Adipocyte (in vitro differentiated cells): ENCODE measurements at places on chromosomes 2 and 18.
A peak's percentile ranks its signal among the peaks of the same experiment; 100 is the strongest.

- DNase-seq = no peak
These were observed 2.6 kb upstream of the KRCC1 start for GRCh38 chr2:88058191-88058590.

DNA sequence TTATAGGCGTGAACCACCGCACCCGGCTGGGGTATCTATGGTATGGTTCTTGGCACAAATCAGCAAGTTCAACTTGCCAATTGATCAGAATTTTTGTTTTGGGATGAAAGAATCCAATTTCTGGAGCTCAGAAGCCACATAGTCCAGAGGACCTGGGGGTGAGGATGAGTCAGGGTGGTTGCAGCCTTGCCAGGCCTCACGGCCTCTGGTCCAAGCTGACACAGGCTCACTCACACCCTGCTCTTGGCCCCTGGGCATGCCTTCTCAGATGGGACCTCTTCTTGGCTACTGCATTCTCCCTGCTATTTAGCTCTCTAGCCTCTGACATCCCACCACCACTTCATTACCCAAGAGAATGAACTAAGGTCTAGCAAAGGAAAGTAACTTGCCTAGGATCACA is 16.3 kb downstream of the CAPG start:
- no peak for DNase-seq

DNA sequence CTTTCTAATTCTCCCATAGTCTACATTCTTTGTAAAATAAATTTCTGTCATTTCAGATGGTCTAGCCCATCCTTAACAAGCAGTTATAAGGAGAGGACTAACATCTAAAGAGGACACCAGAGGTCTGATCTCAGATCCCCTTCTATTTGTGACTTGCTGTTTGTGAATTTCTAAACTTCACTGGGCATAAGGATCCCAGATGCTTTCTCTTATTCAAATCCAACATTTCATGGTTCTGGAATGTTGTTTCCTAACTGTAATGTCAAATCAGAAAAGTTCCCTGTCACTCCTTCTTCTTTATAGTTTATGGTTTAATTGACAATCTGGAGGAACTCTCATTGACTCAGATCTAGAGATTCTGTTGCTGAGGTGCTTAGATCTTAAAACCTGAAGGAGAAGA is 430.2 kb downstream of the MEIS1 start:
- peak; percentile 53 for DNase-seq

DNA sequence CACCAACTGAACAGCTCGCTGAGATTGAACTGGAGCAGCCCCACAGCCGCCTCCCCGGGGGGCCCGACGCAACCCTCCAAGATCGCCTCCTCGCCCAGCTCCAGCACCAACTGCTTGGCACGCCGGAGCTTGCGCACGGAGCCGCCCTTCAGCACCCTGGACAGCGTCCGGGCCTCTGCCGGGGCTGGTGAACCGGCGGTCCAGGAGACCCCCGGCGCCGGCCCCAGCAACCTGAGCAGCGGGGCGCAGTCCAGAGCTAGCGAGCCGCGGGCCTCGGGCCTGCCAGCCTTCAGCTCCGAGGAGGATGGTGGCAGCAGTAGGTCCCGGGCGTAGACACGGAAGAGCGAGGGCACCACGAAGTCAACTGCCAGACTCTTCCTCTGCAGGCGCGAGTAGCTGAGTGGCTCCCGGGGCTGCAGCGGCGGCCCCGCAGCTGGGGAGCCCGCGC is 1.2 kb downstream of the ALK start:
- DNase-seq = peak; percentile 72

- DNase-seq = no peak
These were observed 36.5 kb downstream of the ZNF385B start for GRCh38 chr2:179824961-179825360.

GRCh38 chr2:178155524-178155923 is 38.8 kb upstream of the OSBPL6 start:
- no peak for DNase-seq

DNA sequence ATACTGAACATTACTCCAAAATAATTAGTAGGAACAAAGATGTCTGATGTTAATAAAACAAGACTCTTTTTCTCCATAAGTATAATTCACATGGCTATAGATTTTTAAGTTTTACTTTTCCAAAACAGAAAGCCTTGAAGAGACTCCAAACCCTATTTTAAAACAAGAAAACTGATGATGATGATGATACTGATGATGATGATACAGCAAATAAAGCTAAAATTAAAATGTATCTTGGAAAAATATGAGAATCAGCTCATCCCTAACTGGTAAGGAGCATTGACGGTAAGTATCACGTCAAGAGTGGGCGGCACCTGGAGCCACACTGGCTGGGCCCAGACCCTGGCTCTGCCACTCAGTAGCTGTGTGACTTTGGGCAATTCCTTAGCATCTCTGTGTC is 39.6 kb downstream of the ID2 start:
- no peak for DNase-seq

DNA sequence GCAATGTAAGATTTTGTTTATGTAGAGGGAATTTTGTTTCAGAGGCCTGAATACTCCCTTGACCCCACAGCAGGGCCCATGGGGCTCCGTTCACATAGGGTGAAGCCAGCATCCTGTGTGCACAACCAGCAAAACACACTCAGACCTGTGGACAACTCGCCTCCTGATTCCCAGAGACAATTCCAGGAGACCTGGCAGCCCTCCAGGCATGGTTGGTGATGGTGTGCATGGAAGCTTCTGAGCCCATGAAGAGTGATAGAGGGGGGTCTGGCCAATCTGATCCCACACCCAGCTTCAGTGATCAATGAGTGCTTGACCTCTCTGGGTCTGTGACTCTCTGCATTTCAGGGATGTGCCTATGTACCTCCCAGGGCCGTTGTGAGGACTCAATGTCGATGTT is 91.0 kb upstream of the RAB6C start:
- DNase-seq = no peak

DNA sequence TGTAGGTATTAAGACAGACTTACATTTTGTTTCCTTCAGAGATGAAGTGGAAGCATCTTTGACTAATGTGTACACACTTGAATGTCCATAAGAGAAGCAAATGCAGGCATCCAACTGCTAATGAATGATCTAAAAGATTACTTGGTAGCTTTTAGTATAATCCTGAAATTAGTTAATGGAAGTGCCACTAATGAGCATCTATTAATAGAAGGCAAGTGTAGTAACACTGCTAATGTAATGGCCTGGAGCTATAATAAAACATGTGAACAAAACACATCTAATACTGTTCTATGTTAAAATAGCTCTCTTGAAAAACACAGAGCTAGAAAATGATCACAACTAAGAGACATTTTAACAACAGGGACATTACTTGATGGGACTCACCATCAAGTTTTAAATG is 225.3 kb downstream of the SLC8A1 start:
- DNase-seq = no peak

GRCh38 chr18:7172611-7173010 is 55.0 kb upstream of the LAMA1 start:
- DNase-seq = no peak

DNA sequence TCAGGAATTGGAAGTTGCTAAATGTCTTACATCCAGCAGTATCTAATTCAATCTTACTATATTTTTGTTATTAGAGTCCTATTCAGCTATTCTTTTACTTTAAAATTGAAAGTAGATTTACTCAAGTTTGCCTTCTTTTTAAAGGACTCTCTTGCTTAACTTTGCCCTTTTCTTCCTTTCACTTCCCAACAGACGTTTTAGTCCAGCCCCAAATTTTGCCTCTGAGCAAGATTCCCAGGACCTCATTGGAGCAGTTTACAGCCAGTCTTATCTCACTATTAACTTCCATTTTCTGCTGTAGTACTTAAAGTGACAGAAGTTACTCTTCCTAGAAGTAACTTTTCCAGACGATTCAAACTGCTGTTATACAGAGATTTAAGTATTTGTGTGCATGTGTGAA is 1.7 kb upstream of the PRKD3 start:
- peak; percentile 94 for DNase-seq

DNA sequence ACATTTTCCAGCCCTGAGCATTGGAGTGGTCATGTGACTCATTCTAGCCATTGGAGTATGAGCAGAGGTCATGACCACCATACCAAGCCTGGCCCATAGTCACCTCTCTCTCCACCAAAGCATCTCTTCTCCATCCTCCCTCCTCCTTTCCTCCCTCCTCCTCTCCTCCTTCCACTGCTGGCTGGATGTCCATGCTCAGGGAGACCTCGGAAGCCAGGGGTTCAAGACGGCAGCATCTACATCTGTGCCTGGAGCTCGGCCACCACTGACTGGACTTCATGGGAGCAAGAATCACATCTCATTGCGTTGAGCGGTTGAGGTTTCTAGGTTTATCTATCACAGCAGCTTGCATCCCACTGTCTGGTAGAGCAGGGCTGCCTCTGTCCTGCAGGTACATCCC is 252.4 kb downstream of the NDUFA10 start:
- DNase-seq = no peak

- no peak for DNase-seq
These were observed 357.6 kb downstream of the DSC3 start for GRCh38 chr18:30684825-30685481.

DNA sequence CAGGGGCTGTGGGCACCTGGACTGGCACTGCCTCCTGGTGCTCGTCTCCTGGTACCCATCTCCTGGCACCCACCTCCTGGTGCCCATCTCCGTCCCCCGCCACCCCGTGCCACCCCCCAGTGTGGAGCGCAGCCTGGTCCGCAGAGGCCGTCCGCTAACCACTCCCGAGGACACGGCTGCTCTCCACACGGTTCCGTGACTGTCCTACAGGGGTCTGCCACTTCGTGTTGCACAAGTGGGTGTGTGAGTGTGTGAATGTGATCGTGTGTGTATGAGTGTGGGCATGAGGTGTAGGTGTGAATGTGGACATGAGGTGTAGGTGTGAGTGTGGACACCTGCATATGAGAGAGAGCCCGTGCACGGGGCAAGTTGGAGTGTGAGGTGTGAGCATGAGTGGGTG is 119.4 kb upstream of the HS6ST1 start:
- DNase-seq = no peak

GRCh38 chr2:106117347-106117746 is 76.8 kb downstream of the UXS1 start:
- DNase-seq = no peak

DNA sequence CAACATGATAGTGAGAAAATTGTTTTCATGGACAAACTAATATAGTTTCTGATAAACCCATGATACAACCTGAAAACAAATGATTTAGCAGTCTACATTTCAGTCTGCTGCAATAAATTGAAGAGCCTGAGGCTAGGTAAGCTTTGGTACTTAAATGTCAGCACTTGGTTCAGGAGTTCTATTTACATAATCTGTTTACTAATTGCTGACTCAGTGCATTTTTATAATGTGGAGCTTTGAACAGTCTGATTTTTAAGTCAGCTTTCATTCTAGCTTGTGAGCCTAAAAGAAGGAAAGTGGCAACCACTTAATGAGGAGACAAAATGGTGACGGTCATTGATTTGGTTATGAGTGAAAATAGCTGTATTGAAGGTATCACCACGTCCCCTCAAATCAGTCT is 488.6 kb downstream of the CPS1 start:
- DNase-seq = no peak

- no peak for DNase-seq
These were observed 80.2 kb upstream of the ITGA4 start for GRCh38 chr2:181376999-181377398.

DNA sequence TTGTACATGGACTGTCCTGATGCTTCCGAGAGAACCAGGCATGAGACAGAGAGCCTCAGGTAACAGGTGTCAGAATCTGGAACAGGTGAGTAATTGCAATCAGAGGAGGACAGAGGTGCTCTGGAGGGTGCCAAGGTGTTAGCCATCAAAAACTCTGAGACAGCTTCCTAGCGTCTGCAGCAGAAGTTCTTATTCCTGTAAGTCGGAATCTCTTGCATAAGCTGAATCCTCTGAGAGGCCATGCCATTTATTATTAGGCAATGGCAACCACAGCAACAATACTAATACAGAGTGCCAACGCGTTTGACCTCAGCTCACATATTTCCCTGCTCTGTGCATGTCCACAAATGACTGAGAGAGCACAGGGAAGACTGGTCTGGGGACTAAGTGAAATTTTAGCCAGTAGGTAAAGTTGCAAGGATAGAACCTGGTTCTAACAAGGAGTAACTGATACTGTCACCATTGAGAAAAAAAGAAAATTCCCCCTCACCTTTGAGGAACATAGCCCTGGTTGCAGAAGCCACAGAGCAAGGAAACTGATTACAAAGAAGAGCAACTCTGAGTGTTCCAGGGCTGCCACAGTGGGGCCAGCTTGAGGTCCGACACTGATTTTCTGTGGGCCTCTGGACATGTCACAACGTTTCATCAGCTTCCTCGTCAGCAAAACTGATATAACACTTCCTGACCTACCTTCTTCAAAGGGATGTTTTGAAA is 55.1 kb upstream of the ACSL3 start:
- no peak for DNase-seq

DNA sequence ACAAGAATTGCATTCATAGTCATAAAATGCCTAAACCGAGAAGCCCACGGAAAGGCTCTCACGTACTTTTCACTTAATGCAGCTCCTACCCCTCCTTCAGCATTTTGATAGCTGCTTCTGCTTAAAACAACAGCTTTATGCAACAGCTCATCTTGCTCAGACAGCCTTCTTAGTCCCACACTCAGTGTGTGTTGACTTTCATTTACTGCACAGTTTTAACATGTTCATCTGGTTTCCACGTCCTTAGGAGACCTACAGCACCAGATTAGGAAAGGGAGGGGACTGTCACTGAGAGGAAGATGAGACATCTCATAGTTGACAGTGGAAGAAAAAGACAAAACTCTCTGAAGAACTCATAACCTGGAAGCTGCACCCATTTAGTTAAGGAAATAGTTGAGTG is 435.4 kb downstream of the SETBP1 start:
- no peak for DNase-seq

DNA sequence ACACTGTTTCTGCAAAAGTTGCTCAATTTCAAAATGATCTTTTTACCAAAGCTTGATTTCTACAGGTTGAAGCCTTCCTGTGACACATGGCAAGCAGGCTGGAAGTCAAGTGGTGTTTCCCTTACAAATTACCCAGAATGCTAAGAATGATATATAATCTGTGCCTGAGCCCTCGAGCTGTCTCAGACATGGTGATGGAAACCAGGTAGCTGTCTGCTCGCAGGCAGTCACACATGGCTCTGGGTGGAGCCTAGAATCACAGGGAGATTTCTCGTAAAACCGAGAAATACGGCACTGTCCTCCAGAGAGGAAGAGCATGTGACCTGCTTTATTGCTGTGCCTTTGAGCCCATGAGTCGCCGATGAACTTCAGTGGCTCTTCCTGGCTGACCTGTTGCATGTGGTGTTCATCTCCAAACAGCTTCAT is 392.9 kb downstream of the ZNF521 start:
- DNase-seq = no peak

GRCh38 chr2:230564805-230565779 is 147.6 kb upstream of the CAB39 start:
- no peak for DNase-seq

DNA sequence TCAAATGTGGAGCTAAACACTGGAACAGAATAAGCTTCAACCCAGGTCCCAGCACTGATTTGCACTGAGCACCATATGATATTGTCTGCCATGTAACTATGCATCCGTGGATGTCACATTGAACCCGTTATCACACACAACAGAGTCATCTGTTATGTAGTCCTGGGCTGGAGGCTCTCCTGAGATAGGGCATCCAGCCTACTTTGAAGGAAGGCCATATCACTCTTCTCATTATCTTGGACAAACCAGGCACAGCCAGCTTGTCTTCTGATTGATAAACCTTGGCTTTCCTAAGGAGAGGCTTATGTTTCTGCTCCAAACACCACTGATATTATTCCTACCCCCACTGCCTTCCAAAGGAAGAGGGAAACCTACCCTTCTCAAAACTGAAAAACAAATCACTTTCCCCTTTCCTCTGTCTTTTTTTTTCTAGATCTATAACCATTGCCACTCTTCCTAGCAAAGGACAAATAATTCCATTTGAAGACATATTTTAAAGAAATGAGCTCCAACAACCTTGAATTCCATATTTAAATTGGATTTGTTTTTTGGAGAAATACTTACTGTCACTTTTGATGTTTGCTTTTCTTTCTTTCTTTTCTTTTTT is 16.4 kb downstream of the RSAD2 start:
- no peak for DNase-seq
